ENCODE measurements at places on chromosomes 6 and 20.
A peak's percentile ranks its signal among the peaks of the same experiment; 100 is the strongest.

GRCh38 chr6:119610265-119610664, 260.7 kb upstream of the MAN1A1 start:
- no peak for DNase-seq

DNA sequence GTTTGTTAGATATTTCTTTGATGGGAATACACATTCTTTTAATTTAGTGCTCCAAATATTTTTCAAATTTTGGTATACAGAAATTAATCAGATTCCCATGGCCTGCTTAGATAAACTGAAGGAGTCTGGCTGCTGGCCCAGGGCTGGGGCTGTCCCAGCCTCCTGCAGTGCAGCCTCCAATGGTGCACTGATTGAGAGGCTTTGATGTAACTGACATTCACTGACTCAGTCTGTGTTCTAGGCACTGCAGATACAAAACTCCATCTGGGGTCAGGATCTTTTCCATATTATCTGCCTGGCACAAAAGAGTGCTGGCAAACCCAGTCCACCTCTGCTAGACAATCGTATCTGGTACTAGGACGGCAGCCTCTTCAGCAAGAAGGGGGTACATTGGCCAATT, 64.8 kb downstream of the GRIK2 start:
- DNase-seq, result no peak

GRCh38 chr6:110875548-110876169, 1.1 kb downstream of the AMD1 start:
- DNase-seq, result peak; percentile 57

DNA sequence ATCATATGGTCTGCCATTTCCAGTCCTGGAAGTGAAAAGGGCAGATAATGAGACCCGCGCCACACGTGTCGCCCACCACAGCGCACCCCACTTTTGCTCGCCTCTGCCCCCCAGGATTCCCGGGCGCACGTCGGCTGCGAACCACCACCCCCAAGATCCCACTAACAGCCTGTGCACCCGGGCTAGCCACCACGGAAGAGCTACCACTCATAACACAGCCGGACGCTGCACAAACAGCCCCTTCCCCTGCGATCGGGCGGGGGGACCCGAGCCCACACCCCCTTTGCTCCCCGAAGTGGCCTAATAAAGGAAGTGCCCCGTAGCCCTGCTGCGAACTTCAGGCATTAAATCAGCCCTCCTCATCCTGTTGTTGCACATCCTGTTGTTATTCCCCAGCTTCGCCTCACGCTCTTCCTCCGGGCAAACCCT, 506 bp downstream of the CITED2 start:
- no peak for DNase-seq

GRCh38 chr6:145842693-145843546, 28.3 kb upstream of the FBXO30 start:
- no peak for DNase-seq

GRCh38 chr6:13788820-13789219, 25.5 kb downstream of the MCUR1 start:
- no peak for DNase-seq

DNA sequence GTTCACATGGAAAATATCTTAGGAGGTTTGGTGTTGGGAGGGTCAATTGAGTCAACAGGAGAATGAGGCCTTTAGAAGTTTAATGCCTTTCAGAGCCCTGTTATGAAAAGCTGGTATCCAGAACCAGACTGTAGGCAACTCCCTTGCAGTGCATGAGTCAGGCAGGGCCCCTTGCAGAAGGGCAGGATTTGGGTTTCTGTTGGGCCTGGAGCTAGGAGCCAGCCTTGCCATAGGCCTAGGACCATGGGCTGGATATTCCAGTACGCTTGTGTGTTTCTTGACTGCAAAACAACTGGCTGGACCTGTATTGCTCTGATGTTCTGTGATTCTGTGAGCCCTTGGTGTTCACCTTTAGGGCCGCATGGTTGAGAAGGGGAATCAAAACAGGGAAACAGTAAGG, 350.9 kb upstream of the PRND start:
- DNase-seq, result no peak

GRCh38 chr20:24694727-24695528, 225.5 kb downstream of the SYNDIG1 start:
- no peak for DNase-seq

DNA sequence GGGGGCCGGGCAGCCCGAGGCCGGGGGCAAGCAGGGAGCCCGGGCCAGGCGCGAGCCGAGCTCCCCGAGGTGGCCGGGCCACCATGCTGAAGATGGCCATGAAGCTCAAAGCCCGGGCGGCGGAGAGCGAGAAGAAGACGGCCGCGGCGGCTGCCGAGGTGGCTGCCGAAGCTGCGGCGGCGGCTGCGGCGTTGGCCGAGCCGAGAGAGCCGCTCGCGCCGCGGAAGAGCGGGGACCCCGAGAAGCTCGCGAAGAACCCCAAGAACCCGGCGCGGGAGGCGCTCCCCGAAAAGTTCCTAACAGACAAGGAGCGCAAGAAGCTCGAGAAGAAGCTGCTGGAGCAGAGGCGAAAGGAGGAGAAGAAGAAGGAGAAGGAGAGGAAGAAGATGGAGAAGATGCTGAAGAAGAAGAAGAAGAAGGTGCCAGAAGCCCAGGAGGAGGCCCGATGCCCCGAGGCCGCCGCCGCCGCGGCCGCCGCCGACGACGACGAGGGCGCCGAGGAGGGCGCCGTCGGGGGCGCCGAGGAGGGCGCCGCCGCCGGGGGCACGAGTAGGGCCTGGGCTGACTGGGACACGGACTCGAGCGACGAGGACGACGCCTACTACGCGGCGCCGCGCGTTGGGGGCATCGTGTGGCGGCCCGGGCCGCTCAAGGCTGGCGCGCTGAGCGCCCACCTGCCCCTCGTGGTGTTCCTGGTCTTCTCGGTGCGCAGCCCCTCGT, 37.4 kb downstream of the GNAS start:
- DNase-seq, result peak; percentile 33

GRCh38 chr20:2872459-2873009, 747 bp upstream of the PTPRA start:
- peak; percentile 66 for DNase-seq

DNA sequence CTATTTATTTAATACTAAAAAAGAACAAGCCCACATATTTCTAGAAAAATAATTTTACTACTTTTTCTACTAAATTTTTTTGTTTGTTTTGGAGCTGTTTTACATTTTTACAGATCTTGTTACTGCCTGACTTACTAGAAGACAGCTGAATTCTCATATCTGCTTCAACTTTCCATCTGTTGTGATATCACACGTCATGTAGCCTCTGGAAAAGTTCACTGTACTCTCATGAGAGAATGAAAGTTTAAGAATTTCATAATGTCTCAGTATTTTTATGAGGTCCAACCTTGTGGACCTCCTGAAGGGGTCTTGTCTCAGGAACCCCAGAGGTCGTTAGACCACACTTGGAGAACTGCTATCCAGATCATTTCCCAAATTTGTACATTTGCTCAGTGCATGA, 81.7 kb upstream of the MTHFD1L start:
- no peak for DNase-seq

DNA sequence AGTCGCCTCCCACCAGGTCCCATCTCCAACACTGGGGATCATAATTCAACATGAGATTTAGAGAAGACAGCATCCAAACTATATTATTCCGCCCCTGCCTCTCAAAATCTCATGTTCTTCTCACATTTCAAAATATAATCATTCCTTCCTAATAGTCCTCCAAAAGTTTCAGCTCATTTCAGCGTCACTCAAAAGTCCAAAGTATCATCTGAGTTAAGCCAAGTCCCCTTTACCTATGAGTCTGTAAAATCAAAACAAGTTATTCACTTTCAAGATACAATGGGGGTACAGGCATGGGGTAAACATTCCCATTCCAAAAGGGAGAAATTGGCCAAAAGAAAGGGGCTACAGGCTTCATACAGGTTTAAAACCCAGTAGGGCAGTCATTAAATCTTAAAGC, 39.5 kb upstream of the SUMO4 start:
- no peak for DNase-seq

DNA sequence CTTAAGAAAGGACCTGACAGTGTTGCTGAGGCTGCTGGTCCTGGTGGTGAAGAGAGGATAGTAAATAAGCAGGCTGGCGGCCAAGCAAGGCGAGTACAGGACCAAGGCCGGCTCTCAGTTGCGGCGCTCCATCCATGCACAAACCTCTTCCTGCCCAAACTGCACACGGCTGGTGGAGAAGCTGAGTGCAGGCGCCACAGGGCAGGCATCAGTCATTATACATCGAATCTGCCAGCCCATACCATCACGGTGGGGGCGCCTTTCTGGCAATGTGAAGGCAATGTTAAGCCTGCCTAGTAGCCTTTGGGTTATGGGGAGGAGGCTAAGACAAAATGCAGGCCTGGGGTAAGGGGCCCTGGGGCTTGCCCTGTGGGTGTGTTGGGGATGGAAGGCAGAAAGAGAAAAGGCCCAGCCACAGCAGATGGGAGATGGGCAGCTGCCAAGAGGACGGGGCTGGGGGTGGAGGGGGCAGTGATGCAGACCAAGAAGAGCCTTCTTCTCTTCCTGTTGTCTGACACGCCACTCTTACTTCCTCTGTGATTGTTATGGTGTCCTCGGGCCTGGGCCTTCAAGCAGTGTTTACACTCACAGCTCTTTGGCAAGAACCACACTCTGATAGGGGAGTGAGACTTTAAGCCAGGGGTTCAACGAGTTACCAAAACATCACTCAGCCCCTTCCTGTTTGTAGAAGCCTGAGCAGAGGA, 20.3 kb upstream of the KCNK16 start:
- no peak for DNase-seq

GRCh38 chr6:166442131-166442685, 59.5 kb upstream of the MPC1 start:
- DNase-seq, result no peak

GRCh38 chr20:752291-752690, 16.0 kb downstream of the SLC52A3 start:
- DNase-seq, result no peak

DNA sequence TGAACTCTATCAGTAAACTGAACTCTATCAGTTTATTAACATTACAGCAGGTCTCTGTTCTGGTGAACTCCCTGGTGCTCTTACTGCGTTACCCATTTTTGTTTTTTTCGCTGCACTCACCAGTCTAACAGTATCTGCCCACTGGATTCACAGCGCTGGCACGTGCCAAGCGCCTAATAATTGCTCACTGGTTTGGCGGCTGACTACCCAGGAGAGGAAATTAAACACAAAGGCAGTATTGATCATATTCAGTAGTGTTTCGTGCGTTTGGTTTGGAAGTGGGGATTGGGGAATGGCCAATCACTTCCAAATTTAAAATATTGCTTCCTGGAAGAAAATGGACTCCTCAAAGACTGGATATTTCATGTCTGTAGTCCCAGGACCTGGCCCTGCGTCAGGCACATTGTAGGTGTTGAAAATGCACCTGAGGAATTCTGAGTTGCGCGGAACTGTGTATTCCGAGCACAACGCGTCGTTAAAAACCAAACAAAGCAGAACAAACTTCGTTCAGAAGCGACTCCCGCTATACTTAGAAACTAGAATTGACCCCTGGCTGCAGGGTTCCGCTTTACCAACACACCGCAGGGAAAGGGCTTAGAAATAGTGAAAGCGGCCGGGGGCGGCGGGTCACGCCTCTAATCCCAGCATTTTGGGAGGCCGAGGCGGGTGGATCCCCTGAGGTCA, 1.1 kb upstream of the RPS12 start:
- no peak for DNase-seq

Data from activated CD8-positive, alpha-beta memory T cell treated with anti-CD3 and anti-CD28 coated beads for 1 hour (primary cell).